Pancreas (tissue), 10 donors: ENCODE measurements at places on chromosomes 3 and 15. TPM values are rescaled to one million over a fixed set of nuclear protein-coding genes. Genes with fewer than 3 reads are reported as not detected.

GPR149 gene
- not detected for total RNA-seq

SLC12A1 gene
- not detected for total RNA-seq

CPEB1 gene
- 1.6 TPM for total RNA-seq

ATP13A5 gene
- total RNA-seq, result 0.15 TPM

GXYLT2 gene
- 2.4 TPM for total RNA-seq

RYR3 gene
- total RNA-seq, result 0.04 TPM

- no peaks in the 10 kb centered on the region for H3K36me3 ChIP-seq
- H3K4me3 ChIP-seq, result no peak overlapping the region
- H3K27ac ChIP-seq, result no peak overlapping the region
- no peaks in the 10 kb centered on the region for H3K4me1 ChIP-seq
- DNase-seq, result no peak
- no peaks in the 10 kb centered on the region for H3K27me3 ChIP-seq
Measured at GRCh38 chr3:192772240-192772894, 45.0 kb upstream of the FGF12 start.

DNA sequence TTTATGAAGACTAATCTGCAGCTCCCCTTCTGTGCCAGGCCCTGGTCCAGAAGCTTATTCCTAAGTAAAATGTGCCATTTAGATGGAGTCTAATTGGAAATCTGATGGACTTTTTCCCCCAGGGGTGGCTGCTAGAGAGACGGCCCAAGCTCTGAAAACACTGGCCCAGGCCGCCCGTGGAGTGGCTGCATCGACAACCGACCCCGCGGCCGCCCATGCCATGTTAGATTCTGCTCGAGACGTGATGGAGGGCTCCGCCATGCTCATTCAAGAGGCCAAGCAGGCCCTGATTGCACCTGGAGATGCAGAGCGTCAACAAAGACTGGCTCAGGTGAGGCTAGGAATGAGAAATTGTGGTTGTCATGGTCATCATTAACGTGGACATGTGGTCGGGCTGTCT is 305.8 kb upstream of the TPM1 start:
- H3K27ac ChIP-seq, result no peak overlapping the region
- DNase-seq, result no peak
- no peaks in the 10 kb centered on the region for H3K4me1 ChIP-seq
- H3K4me3 ChIP-seq, result no peak overlapping the region
- no peaks in the 10 kb centered on the region for H3K27me3 ChIP-seq

DNA sequence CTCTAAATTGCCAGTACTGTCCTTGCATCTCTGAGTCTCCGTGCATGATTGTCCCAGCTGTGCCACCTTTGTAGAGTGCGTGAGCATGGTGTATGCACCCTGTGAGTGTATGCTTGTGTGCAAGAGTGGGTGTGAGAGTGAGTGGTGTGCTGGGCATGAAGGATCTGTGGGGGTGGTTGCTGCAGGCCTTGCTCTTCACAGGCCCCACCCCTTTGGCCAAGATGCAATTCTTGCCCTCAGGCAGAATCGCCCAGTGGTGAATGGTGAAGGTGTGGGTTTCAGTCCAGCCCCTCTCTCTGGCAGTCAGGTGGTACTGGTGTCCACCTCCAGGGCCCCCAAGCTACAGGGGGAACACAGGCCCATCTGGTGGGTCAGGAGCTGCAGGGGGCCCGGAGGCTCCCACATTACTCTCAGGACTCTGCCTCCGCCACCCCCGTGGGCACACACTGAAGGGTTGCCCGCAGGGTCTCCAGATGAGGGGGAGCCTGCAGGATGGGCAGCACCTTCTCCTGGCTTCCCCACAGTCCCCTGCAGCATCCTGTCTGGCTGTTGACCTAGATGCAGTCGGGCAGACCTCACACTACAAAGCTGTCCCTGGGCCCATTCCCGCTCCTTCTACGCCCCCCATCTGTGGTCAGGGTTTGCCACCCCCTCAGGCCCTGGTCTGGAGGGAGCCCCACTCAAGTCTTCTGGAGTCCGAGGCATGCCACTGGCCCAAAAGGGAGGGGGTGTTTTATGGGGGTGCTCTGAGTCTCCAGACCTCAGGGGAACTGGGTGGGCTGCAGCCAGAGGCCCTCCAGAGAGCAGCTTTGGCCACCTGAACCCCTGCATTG is 8.3 kb upstream of the ROPN1B start:
- no peaks in the 10 kb centered on the region for H3K4me1 ChIP-seq
- H3K4me3 ChIP-seq, result no peak overlapping the region
- no peaks in the 10 kb centered on the region for H3K27me3 ChIP-seq
- DNase-seq, result no peak
- no peak overlapping the region for H3K27ac ChIP-seq

DNA sequence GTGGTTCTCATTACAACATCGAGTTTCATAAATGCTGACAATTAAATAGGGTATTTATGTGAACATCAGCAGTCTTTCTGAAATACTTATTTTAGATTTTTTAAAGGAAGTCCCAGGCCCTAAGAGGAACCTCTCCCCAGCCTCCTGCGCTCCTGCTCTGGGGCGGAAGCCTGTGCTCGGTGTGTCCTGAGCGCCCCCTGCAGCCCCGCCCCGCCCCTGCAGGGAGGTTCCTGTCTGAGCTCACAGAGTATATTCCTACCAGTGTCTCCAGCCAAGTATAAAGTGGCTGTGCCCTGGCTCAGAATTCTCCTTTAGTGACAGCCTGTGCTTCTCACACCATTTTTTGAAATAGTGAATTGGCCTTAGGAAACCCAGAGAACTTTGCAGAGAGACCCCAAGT is 567.9 kb downstream of the GOLGA6L6 start:
- DNase-seq, result no peak
- no peaks in the 10 kb centered on the region for H3K4me1 ChIP-seq
- H3K4me3 ChIP-seq, result no peak overlapping the region
- no peaks in the 10 kb centered on the region for H3K36me3 ChIP-seq
- no peak overlapping the region for H3K27ac ChIP-seq

GRCh38 chr3:45819543-45819942 is 22.4 kb downstream of the LZTFL1 start:
- no peaks in the 10 kb centered on the region for H3K27me3 ChIP-seq
- H3K4me3 ChIP-seq, result no peak overlapping the region
- no peak overlapping the region for H3K27ac ChIP-seq

- H3K27me3 ChIP-seq, result no peaks in the 10 kb centered on the region
- no peaks in the 10 kb centered on the region for H3K4me1 ChIP-seq
- no peaks in the 10 kb centered on the region for H3K36me3 ChIP-seq
- no peak overlapping the region for H3K27ac ChIP-seq
- no peak overlapping the region for H3K4me3 ChIP-seq
Measured at GRCh38 chr3:181561139-181562031, 150.3 kb upstream of the SOX2 start.

DNA sequence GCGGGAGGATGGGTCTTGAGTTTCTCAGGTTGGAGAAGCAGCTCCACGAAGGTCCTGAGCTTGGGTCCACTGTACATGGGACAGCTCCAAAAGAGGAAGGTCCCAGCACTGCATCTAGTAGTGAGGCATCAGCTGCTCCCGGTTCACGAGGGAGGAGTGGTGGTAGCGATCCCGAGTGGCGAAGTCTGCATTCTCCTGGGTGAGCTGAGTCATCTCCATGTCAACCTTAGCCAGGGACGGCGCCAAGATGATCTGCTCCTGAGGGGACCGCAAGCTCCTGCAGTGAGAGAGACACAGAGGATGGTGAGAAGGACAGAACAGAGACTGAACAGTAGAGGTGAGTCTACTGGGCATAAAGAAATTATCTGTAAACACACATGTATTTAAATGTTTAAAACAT is 28.0 kb upstream of the HEG1 start:
- H3K36me3 ChIP-seq, result peaks cover 6% of the 10 kb centered on the region
- H3K27ac ChIP-seq, result no peak overlapping the region
- no peak overlapping the region for H3K4me3 ChIP-seq
- DNase-seq, result no peak

DNA sequence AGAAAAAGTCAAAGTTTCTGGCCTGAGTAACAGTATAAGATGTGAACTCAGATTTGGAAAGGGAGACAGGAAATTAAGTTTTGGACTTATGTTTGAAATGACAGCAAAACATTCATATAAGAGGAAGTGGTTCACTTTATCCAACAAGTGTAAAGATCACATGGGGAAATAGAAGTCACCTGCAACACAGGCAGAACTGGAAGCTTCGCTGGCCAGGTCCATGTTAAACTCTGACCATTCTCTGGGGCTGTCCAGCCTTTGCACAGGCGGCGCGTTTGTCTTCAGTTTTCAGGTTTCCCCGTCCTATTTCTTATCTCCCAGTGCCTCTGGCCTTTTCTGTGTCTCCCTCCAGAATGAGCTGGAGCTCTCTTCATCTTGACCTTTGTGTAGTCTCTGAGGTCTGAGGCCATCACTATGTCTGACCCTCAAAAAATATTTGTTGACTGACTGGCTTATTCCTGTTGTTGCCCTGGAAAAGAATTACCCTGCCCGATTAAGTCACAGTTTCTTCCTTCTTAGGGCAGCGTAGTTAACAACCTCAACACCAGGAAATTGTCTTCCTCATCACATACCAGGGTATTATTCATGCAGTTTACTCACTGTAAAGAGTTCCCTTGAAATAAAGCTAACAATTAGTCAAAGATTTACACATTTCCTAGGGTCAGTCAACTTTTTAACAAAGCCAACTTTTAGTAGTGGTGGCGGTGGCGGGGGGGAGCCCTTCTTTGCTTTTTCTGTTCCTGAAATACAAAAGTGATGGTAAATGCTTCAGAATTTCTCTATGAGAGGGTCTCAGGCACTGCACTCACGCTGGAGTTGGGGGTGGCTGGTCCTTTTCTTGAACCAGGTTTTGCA is 959 bp upstream of the RASA2 start:
- DNase-seq, result no peak
- H3K27me3 ChIP-seq, result no peaks in the 10 kb centered on the region
- H3K4me1 ChIP-seq, result peaks cover 7% of the 10 kb centered on the region
- no peaks in the 10 kb centered on the region for H3K36me3 ChIP-seq

DNA sequence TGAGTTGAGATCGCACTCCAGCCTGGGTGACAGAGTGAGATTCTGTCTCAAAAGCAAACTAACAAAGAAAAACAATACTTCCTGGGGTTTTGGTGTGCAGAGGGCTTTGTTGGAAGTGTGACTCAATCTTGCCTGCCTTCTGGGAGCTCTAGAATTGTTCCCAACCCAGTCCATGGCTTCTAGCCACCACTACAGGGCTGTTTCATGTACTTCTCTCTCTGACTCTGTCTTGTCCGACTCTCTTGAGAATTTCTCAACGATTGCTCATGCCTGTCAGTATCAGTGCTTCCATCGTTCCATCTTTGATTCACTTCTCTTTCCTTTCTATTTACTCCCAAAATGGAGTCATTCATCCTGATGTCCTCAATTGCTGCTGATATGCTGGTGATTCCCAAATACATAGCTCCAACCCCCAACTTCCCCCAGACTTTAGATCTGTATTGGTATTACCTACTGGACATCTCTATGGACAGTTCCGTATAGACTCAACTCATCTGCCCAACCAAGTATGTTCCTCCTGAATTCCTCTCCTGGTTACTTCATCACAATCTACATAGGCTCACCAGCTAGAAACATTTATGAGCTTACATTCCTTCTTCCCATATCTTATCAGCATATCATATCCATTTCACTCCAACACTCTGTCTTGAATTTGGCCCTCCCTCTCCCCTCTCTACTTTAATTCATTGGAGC is 1.8 kb upstream of the AP2M1 start:
- H3K36me3 ChIP-seq, result no peaks in the 10 kb centered on the region
- H3K4me1 ChIP-seq, result peaks cover 4% of the 10 kb centered on the region
- no peaks in the 10 kb centered on the region for H3K27me3 ChIP-seq
- H3K27ac ChIP-seq, result no peak overlapping the region
- H3K4me3 ChIP-seq, result no peak overlapping the region

DNA sequence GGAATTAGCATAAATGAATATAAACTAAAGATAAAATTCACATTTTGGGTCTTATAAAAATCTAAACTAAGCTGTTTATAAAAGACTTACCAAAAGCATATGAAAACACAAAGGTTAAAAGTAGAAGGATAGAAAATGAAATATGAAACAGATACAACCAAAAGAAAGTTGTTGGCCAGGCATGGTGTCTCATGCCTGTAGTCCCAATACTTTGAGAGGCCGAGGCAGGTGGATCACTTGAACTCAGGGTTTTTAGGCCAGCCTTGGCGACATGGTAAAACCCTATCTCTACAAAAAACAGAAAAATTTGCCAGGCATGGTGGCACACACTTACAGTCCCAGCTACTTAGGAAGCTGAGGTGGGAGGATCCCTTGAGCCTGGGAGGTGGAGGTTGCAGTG is 51.0 kb downstream of the CPA3 start:
- no peak for DNase-seq
- H3K27ac ChIP-seq, result no peak overlapping the region
- H3K4me3 ChIP-seq, result no peak overlapping the region

DNA sequence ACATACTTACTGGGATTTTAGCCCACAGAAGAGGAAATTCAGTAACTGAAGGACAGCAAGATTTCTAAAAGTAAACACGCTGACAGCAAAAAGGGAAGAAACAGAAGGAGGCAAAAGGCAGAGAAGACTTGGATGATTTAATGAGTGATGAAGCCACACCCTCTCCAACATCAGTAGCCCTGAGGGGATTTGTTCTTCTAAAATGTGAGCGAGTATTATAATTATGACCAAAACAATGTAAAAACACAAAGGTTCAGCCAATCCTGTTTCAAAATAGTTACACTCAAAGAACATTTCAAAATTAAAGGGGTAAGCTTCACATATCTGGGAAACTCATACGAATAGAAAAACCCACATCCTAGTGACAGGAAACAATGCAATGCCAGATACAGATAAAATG is 25.0 kb downstream of the MCCC1 start:
- H3K27ac ChIP-seq, result no peak overlapping the region
- no peak overlapping the region for H3K4me3 ChIP-seq
- H3K36me3 ChIP-seq, result no peaks in the 10 kb centered on the region
- no peaks in the 10 kb centered on the region for H3K4me1 ChIP-seq
